ENCODE measurements at places on chromosomes 7 and 10.
A peak's percentile ranks its signal among the peaks of the same experiment; 100 is the strongest.

DNA sequence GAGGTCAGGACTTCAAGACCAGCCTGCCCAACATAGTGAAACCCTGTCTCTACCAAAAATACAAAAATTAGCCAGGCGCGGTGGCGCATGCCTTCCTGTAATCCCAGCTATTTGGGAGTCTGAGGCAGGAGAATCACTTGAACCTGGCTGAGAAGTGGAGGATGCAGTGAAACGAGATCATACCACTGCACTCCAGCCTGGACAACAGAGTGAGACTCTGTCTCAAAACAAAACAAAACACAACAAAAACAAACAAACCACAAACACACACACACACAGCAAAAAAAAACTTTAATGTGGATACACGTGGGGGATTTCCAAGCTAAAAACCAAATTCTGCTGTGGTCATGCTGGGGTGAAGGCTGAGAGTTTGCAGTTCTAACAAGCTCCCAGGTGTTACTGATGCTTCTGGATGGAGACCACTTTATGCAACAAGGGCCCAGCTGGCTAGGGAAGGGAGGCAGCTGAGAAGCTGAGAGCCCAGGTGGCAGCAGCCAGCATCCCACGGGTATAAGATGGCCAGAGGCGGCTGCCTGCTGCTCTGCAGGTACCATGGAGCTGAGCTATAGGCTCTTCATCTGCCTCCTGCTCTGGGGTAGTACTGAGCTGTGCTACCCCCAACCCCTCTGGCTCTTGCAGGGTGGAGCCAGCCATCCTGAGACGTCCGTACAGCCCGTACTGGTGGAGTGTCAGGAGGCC lies at the start of gene ZP3:
Gene ZP3, plus strand, starts transcription at position 538 of the 699 bp plus-strand sequence. Its CDS starts 15 bp downstream, at position 553.
- no peak for DNase-seq

DNA sequence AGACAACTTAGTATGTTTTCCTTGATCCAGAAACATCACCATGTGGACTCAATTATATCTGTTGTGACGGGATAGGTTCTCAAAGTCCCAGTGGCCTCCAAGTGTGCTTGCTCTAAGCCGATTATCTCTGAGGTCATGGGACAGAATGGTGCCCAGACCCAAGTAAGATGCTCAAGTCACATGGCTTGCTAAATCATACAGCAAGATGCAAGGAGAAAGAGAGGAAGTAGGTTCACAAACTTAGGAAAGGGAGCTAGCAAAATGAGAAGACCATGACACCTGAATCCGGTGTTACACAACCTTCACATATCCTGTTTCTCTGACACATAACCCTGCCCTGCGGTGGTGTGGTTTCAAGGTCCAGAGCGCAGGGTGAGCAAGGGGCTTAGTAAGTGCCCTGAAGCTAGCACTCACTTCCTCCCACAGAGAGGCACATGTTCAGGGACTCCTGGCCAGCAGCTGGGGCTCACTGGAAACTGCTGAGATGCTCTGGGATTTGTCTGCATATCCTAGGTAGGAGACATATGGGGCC lies 590.9 kb upstream of the ANKRD30A start:
- DNase-seq = no peak

DNA sequence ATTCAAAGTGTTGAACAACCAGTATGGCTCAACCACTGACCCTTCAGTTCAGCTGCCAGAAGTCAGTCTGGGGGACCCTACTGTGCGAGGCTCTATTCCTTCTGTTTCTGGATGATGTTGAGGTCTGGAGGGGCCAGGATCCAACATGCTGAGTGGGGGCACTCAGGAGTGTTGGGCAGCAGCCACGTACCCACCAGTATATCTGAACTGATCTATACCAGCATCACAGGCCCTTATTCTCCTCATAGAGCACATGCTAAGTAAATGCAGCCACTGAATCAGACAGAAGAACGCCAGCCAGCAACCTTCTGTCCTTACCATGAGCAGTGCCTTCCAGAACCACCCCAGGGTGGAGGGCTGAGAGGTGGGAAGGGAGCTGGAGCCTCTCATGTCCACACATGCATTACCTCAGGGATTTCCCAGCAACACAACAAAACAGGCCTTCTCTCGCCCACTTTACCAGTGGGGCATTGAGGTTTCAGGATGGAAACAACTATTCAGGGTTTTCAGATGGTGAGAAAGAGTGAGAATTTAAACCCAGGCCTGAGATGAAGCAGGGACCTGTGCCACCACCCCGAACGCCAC lies 6.8 kb upstream of the MSMB start:
- DNase-seq = no peak

DNA sequence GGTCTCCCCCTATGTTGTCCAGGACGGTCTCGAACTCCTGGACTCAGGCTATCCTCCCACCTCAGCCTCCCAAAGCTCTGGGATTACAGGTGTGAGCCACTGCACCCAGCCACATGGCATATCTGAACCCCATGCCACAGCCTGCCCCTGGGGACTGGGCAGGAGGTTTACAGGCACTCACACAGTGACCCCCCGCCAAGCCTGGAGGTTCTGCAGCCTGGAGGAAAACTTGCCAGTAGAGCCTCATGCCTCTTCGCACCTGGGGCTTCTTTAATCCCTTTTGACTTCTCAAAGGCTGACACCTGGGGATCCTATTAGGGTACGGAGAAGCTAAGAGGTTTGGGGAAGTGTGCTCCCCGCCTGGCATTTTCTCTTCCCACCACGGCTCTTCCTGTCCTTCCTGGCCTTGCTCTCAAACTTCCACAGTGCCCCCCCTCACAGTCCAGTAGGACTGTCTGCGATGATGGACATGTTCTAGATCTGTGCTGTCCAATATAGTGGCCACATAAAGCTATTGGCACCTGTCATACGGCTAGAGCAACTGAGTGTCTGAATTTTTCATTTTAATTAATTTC lies 11.4 kb upstream of the KCP start:
- DNase-seq = peak; percentile 29

DNA sequence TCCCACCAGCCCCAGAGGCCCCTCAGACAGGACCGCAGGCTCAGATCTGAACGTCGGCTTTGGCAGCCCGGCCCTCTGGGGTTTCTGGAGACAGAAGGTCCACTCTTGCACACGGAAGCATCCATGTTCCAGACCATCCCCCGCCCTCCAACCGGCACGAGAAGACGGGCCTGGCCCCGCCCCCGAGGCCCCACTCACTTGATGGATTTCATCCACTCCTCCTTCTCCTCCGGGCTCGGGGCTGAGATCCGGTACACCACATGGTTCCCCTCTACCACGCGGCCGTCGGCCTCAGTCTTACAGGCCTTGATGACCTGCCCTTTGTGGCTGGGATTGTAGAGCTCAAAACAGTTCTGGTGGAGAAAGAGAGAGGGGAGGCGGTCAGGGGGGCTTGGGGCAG lies 107.3 kb downstream of the CYTH3 start:
- no peak for DNase-seq

GRCh38 chr7:86928308-86928707 lies 131.1 kb downstream of the ELAPOR2 start:
- DNase-seq = no peak

- DNase-seq = no peak
These were observed 345.5 kb downstream of the REEP3 start for GRCh38 chr10:63866747-63867140.

GRCh38 chr7:38833329-38833728 lies 75.7 kb downstream of the VPS41 start:
- no peak for DNase-seq

- no peak for DNase-seq
These were observed 107.5 kb upstream of the ARID5B start for GRCh38 chr10:61793760-61794703.

- DNase-seq = no peak
These were observed 89.0 kb downstream of the JMJD1C start for GRCh38 chr10:63376560-63377304.

GRCh38 chr7:435630-436366 lies 83.8 kb downstream of the PDGFA start:
- DNase-seq = no peak

DNA sequence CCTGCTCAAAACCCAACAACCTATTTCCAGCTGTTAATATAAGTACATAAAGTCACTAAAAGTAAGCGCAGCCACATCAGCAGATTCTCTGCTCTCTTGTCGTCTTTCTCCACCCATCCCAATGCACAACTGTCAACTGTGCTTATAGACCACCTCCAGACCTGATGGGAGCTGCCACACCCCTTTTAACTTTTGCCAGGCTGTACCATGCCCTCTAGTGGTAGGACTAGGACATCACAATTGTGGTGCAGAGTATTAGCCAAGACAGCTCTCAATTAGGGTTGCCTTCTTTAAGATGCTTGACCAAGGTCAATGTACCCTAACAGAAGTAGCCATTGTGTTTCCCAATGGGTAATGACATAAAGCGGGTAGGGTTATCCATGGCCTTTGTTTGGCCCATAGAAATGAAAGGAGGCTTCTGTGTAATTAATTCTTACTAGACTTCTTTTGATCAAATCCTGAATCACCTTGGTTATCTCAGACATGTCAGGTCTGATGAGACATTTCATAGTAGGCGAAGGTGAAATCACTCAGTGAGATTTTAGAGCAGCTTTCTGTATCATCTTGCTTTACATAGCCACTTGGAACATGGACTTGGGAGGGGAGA lies 68.1 kb downstream of the SCRN1 start:
- DNase-seq = peak; percentile 72

DNA sequence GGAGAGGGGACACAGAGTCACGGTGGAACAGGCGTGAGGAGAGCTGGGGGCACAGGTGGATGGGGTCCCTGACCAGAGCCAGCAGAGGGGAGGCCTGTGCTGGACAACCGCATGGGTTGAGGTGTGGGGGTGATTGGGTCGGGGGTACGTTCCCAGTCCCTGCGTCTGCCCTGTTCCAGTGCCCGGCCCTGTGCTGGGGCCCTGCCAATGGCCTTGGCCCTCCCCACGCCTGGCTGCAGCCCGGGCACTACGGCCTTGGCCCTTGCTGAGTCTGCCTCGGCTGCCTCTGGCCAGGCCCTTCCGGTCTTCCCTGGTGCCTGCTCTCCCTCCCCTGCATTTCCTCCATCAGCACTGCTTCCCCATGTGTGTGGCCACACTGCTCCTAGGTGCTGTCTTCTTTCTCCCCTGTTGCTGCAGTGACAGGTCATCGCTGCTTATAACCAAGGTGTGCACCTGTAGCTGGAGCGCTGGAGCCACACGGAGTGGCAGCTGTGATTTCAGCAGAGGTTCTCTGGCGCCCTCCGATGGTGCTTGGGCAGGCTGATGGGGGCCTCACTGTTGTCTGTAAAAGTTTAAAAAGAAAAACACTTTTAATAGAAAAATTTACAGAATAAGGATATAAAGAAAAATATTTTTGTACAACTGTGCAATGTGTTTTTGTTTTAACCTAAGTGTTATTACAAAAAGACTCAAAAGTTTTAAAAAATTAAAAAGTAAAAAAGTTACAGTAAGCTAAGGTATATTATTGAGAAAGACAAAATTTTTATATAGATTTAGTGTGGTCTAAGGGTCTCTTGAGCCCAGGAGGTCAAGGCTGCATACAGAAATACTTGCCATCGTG lies 45.2 kb upstream of the BHLHA15 start:
- DNase-seq = no peak

- DNase-seq = no peak
These were observed 468.1 kb downstream of the IPMK start for GRCh38 chr10:57799625-57800024.

DNA sequence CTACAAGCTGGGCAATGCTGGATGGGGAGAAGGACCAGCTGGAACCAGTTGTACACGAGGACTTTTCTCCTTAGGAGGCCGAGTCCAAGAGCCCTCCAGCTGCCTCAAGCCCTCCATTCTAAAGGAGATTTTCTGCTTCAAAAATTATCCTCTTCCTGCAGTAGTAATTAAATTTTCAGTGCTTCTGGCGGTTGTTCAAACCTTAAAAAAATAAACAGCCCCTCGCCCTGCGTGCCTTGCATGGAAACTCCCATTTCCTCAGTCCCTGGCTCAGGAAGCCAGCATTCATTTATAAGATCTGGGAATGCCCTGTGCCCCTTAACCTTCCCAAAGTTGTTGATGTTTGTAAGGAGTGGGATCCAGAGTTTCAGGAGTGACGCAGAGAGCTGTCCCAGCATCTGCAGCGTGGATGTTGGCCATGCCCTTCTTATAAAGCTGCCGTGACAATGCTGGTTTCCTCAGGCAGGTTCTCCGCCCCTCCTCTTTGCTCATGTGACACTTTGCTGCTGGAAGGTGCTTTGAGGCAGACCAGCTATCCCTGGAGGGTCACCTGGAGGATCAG lies 24.0 kb upstream of the ACTR3B start:
- peak; percentile 40 for DNase-seq

DNA sequence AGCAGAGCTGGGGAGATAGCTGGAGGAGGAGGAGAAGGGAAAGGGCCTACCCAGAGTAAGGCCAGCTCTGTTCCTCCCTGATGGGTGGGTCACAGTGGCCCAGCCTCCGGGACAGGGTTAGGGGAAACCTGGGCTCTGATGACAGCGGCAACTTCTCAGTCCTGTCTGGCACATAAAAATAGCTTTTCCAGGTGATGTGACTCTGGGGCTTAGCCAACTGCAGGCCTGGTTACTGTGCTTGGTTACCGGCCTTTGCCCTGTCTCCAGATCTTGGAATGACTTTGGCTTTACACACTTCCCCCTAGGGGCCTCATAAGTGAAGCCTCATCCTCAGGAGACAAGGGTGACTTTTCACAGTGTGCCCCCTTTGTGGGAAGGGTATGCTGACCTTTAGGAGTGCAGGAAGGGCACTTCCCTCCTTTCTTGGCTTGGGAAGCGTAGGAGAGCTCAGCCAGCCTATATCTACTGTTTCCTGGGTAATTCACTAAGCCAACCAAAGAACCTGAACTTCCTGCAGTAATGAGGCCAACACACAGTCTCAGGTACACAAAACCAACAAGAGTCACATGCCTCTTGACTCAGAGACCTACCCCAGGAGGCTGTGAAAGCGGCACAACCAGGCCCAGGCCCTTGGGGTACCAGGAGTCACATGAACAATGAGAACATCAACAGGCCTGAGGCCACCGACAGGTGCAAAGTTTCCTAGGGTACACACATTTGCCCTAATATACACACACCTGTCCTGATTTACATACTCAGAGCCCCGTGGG lies 11.7 kb upstream of the HILPDA start:
- DNase-seq = no peak

- no peak for DNase-seq
These were observed 314.2 kb downstream of the ADRA2A start for GRCh38 chr10:111390813-111391563.

DNA sequence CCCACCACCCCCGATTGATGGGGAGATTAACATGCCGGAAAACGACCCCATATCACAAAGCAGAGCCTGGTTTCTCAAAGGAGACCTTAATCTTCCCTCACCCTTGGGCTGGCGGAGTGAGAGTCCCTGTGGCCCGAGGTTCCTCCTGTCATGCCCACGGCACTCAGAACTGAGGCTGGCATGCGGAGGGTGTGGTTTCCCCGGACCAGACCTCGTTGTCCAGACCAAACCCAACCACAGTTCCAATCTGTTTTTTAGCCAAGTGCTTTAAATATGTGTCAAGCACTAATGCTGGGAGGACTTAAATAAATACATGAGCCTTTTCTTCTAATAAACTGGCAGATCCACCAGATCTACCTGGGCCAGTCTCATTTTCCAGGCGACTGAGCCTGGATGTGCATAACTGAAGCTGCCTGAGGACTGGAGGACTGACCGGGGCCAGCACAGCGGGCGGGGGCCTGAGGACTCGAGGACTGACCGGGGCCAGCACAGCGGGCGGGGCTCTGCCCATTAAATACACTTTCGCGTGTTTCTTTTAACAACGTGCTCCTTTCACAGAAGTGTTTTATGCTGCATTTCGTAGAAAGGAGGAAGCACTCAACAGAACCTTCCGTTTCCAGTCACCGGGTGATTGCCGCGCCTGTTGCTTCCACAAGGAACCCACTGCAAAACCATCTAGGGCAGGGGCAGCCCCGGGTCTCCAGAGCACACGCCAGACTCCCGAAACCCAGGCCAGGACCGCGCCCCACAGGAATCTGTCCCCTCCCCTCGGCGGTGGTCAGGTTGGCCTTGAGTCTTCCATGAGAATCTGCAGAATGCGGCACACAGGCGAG lies 334.6 kb downstream of the PTPRN2 start:
- DNase-seq = no peak
